ENCODE measurements at places on chromosomes 1 and 21. TPM values are rescaled to one million over a fixed set of nuclear protein-coding genes. Genes with fewer than 3 reads are reported as not detected.

IFNLR1 gene
- total RNA-seq = 3.7 TPM

HSF2BP gene
- total RNA-seq = not detected

NBPF4 gene
- total RNA-seq = not detected

KRTAP11-1 gene
- not detected for total RNA-seq

CDC73 gene
- total RNA-seq = 59.5 TPM

TDRD10 gene
- 1.9 TPM for total RNA-seq

C8B gene
- not detected for total RNA-seq

SPRR1A gene
- not detected for total RNA-seq

KCNK2 gene
- not detected for total RNA-seq

CLCA2 gene
- total RNA-seq = not detected

PROX1 gene
- 95.0 TPM for total RNA-seq

EXO1 gene
- total RNA-seq = 0.35 TPM

- DNase-seq = no peak
These were observed 1011.1 kb downstream of the PLA2G4A start for GRCh38 chr1:187839873-187840272.

GRCh38 chr1:183598386-183598785 lies 8.1 kb upstream of the NCF2 start:
- DNase-seq = no peak

GRCh38 chr1:48756683-48757316 lies 19.9 kb downstream of the BEND5 start:
- DNase-seq = no peak

- no peak for DNase-seq
These were observed 19.3 kb downstream of the F3 start for GRCh38 chr1:94522304-94522703.

GRCh38 chr1:53237638-53238037 lies 680 bp downstream of the MAGOH start:
- DNase-seq = no peak

- DNase-seq = no peak
These were observed 9.9 kb downstream of the SNRPE start for GRCh38 chr1:203871114-203871880.

DNA sequence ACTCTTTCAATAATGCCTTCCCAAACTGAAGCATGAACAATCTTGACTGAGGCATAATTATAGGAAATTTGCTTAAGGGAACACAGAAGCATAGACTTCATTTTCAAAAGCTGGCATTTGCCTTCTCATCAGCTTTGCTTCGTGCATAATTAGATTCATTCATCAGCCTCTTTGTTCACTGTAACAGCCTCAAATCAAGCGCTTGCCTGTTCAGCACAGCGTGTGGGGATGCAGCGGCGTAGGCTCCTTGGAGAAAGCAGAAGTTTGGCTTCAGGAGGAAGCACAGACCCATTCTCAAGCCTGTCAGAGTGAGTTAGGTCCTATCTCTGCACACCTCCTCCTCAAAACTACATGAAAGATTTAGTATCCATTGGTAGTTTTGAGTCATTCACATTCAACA lies 246.4 kb upstream of the MAP1LC3C start:
- DNase-seq = no peak

GRCh38 chr1:225950905-225951497 lies 10.0 kb upstream of the LEFTY2 start:
- no peak for DNase-seq

DNA sequence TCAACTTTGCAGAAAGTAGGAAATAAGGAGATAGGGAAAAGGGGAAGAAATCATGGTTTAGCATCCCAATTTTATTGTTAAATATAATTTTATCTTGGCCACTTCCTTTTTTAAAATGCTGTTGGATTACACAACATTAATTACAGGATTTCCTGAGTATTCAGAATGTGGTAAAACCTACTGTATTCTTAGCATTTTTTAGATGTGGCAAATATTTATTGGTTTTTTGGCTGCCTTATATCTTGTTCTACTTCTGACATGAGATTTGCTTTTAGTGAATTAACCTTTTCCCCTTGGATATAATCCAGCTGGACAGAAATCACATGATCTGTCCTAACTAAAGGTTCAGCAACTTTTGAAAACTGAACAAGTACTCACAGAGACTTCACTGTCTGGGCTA lies 104.9 kb downstream of the PTGS2 start:
- no peak for DNase-seq

GRCh38 chr1:228783418-228784040 lies 48.2 kb downstream of the RHOU start:
- DNase-seq = no peak

DNA sequence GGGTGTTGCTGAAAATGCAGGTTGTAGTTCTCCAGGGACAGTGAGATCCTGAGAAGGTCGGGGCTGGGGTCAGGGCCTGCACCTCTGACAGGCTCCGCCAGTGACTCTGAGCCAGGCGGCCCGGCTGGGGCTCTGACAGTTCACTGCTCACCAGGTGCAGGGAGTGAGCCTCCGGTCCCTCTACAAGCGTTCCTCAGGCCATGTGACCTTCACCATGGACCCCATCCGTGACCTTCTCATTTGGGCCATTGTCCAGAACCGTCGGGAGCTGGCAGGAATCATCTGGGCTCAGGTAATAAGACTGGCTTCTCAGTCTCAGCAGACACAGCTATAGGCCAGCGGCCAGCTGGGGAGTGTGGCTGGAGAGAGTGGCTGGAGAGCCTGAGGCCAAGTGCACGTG lies 41.8 kb downstream of the TRPM2 start:
- peak; percentile 21 for DNase-seq

GRCh38 chr1:154748405-154748775 lies 121.7 kb downstream of the KCNN3 start:
- no peak for DNase-seq

DNA sequence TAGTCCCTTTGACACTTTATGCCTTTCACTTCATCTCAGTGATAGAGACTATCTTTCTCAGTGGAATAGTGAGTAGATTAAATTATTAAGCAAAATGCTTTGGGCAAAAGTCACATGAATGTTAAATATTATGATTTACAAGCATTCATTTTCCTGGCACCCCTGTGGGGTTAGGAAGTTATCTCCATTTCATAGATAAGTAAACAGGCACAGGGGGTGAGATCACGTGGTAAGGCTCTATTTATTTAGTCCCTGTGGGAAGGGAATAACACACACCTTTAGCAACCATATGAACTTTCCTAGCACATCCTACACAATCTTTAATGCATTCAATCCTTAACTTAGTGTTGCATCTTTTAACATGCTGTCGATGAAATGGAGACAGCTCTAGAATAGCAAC lies 12.3 kb downstream of the PSMB2 start:
- DNase-seq = no peak

GRCh38 chr1:65166572-65167305 lies 18.7 kb downstream of the AK4 start:
- no peak for DNase-seq

GRCh38 chr21:45871616-45872236 lies 109.8 kb upstream of the COL6A1 start:
- no peak for DNase-seq

GRCh38 chr1:2180297-2181245 lies 14.0 kb downstream of the FAAP20 start:
- no peak for DNase-seq

GRCh38 chr1:179973198-179974110 lies 18.8 kb downstream of the CEP350 start:
- DNase-seq = no peak

DNA sequence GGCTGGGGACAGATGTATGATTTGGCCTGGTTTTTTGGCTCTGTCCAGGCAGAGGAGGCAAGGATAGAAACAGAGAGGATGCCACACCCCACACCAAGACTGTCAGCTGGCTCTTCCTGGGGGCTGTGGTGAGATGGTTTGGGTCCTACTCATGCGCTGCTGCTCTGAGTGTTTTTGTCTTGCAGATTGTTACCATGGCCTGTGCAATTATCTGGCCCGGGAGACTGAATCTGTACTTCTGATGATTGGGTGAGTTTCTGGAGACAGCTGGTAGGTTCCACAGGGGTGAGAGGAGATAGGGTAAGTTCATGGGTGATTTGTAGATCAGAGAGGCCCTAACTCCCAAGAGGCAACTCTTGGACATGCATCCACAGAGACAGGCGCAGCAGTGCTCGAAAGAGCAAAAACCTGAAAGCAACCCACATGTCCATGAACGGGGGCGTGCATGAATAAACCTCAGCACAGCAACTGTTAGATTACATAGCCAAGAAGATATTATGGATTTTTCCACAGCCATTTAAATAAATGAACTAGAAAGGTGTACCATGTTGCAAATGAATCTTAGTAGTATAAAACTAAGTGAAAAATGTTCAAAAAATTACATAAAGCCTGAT lies 17.8 kb downstream of the AADACL4 start:
- no peak for DNase-seq

- no peak for DNase-seq
These were observed 461.3 kb upstream of the ZRANB2 start for GRCh38 chr1:71542155-71542554.

GRCh38 chr1:106791041-106791440 lies 265.4 kb upstream of the PRMT6 start:
- no peak for DNase-seq

GRCh38 chr1:47388891-47389238 lies 27.2 kb upstream of the FOXE3 start:
- peak; percentile 45 for DNase-seq

DNA sequence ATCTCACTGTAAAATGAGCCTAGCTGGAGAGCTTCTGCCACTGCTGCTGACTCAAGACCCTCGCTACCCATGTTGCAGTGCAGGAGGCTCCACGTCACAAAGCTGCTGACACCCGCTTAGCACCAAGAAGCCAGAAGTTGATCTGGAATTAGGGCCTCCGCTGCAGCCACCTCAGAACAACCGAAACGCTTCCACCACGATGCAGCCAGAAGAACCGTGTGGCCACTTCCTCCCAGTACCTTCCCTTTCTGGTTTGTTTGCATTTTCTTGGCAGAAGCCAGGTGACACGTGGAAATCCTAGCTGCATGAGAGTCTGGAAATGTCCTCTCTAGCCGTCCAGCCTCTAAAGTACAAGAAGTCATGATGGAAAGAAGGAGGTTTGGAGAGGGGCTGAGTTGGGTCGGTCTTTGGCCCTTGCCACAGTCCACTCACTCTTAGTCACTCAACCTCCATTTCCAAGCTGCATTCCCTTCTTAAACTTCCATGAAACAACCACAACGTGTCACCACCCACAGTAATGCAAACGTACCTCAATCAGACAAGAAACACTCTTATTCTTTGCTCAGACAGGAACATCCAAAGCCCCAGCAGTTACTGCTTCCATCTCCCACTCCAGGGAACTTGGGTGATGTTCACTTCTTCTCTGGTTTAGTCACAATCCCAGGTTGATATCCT lies 10.0 kb upstream of the CDA start:
- no peak for DNase-seq

DNA sequence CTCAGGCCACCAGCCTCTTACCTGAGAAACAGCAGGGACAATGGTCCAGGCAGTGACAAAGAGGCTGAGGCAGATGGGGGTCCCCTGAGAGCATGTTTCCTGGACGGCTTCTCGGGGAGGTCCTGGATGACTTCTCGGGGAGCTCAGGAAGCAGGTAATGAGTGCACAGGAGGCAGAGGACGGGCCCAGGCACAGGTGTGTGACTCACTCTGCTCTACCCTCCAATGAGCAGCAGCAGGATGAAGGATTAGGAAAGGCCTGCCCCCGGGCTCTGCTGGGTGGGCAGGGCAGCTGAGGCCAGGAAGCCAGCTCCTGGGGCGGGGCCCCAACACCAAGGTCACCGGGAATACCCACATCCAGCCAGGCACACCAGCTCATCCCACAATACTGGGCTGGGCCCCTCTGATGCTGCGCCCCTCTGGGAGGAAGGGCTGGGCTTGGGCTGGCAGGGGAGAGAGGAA lies 17.2 kb upstream of the PTAFR start:
- DNase-seq = no peak

- DNase-seq = no peak
These were observed 55.5 kb downstream of the OLFML3 start for GRCh38 chr1:114034567-114035303.

GRCh38 chr1:235423214-235423652 lies 56.0 kb downstream of the TBCE start:
- DNase-seq = no peak

- DNase-seq = no peak
These were observed 21.7 kb upstream of the KCND3 start for GRCh38 chr1:112011202-112011601.

GRCh38 chr1:2778220-2778592 lies 23.3 kb downstream of the TTC34 start:
- no peak for DNase-seq

DNA sequence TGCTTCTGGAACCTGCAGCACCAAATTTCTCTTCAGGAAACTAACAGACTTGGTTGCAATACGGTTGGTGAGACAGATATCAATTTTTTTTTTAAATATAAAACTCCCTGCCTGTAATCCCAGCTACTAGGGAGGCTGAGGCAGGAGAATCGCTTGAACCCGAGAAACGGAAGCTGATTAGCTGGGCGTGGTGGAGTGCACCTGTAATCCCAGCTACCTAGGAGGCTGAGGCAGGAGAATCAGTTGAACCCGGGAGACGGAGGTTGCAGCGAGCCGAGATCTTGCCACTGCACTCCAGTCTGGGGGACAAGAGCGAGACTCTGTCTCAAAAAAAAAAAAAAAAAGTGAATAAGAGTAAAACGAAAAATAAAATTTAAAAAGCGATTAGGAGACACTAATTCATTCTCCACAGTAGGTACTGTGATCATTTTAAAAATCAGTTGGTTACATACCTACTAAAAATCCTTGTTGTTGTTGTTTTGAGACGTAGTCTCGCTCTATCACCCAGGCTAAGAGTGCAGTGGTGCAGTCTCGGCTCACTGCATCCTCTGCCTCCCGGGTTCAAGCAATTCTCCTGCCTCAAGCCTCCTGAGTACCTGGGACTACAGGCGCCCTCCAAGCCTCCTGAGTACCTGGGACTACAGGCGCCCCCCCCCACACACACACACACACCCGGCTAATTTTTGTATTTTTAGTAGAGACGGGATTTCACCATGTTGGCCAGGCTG lies 796 bp upstream of the RBM8A start:
- DNase-seq = no peak

- DNase-seq = no peak
These were observed 100.0 kb downstream of the CLEC20A start for GRCh38 chr1:178396789-178397188.
